ENCODE measurements at places on chromosomes 3 and 15.

DNA sequence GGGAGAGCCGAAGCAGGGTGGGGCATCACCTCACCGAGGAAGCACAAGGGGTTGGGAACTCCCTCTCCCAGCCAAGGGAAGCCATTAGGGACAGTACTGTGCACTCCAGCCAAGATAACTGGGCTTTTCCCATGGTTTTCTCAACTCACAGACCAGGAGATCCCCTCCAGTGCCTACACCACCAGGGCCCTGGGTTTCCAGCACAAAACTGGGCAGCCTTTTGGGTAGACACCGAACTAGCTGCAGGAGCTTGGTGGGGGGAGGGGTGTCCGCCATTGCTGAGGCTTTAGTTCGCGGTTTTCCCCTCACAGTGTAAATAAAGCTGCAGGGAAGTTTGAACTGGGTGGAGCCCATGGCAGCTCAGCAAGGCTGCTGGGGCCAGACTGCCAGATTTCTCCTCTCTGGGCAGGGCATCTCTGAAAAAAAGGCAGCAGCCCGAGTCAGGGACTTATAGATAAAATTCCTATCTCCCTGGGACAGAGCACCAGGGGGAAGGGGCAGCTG lies 129.6 kb upstream of the LMCD1 start:
- no peak for DNase-seq

GRCh38 chr15:40183636-40184463 lies 23.0 kb downstream of the BUB1B start:
- no peak for DNase-seq

GRCh38 chr3:46677411-46677726 lies 16.1 kb downstream of the ALS2CL start:
- no peak for DNase-seq

DNA sequence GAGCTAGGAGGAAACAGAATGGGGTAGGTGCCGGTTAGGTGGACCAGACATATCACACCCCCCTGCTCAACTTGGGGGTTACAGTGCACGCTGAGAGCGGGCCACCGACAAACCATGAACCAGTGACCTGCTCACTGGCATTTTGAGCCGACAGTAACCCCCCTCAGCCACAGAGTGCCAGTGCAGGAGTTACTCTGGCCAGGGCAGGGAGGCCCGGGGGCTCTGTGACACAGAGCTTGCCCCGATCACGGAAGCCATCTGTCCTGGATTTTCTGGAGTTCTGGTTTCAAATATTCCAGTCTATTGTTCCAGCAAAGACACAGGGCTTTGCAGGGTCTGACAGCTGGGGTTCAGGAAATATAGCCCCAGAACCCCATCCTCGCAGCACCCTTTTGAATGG lies 225.2 kb downstream of the VPS13C start:
- no peak for DNase-seq

DNA sequence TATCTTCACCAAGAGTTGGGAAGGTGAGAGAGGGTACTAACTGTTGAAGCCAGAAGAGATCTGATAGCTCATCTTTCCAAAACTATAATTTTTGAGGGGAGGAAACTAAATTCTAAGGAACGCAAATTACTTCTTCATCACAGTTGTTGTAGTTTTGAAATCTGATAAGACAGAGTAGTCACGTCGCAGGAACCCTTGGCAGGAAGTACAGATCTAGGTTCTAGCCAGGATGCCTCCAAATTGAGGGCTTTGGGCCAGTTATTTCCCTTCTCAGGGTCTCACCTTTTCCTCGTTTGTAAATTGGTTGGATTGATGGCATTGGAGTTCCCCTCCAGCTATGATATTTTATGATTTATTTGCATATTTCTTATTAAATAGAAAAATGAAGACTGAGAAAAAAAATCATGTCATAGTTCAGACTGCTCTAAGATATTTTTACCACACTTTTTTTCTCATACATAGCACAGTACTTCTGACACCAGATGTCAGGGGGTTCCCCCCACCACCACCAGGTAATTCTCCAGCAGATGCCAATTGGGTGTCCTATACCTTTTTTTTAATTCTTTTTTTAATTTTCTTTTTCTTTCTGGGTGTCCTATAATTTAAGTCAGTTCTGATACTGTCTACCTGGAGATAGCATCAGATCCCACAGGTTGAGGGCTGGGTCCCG lies 32.3 kb upstream of the APH1B start:
- no peak for DNase-seq

DNA sequence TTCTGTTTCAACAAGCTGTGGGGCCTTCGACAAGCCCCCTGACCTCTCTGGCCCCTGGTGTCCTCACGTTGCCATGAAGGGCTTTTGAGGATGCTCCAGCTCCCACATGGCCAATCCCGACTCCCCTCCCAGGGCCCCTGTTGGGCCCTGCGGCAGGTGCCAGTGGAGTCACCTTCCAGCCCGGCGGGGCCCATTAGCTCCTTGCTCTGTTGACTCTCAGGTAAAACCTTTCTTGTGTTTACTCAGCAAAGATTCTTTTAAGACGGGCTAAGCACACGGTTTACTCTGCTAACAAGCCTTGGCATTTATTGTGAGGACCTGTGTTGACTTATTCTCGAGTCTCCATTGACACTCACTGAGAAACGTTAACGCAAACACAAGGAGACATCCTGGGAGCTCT lies 15.0 kb downstream of the RPLP1 start:
- DNase-seq = no peak
